M059J (cell line): ENCODE measurements at places on chromosomes 3 and 15. TPM values are rescaled to one million over a fixed set of nuclear protein-coding genes. Genes with fewer than 3 reads are reported as not detected.

GRCh38 chr3:63914312-63914711, 2.1 kb upstream of the SCAANT1 start:
- DNase-seq: no peak

Gene GRAMD1C
- total RNA-seq: 2.2 and 3.6 TPM in 2 replicates

GRCh38 chr3:56874269-56874668, 72.5 kb upstream of the ARHGEF3 start:
- no peak for DNase-seq

DNA sequence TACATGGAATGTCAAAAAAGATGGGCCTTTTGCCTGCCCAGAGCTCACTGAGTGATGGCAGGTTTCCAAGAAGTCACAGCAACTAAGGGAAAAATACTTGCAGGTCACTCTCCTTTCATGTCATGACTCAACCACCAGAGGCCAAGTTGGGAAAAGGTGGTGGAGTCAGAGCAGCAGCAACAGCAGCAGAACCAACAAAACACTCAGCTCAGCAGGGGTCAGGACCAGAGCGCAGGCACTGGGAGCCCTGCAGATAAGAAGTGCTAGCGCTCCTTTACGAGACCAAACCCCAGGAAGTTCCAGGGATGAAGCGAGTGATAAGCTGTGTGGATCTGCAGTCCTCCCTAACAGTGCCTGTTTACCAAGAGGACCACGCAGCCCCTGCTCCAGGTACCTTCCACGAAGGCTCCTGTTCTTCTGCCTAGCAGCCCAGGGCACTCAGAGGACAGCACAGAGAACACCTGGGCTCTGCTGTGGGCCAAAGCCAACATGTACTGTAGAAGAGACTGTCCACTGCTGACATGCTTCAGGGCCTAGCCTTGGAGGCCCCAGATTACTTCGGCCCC, 26.0 kb downstream of the POC1A start:
- DNase-seq: peak; percentile 95

DNA sequence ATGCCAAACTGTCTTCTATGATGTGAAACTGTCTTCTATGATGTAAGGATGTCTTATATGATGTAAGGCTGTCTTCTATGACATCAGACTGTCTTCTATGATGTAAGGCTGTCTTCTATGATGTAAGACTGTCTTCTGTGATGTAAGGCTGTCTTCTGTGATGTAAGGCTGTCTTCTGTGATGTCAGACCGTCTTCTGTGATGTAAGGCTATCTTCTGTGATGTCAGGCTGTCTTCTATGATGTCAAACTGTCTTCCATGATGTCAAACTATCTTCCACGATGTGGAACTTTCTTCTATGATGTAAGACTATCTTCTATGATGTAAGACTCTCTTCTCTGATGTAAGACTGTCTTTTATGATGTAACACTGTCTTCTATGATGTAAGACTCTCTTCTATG, 27.9 kb downstream of the MGLL start:
- no peak for DNase-seq

Gene FAH
- 40.4 and 50.0 TPM in 2 replicates for total RNA-seq

Gene HGD
- not detected in 2 replicates for total RNA-seq

Gene KLF15
- 0.10 TPM in 1 of 2 replicates, not detected in the other for total RNA-seq

DNA sequence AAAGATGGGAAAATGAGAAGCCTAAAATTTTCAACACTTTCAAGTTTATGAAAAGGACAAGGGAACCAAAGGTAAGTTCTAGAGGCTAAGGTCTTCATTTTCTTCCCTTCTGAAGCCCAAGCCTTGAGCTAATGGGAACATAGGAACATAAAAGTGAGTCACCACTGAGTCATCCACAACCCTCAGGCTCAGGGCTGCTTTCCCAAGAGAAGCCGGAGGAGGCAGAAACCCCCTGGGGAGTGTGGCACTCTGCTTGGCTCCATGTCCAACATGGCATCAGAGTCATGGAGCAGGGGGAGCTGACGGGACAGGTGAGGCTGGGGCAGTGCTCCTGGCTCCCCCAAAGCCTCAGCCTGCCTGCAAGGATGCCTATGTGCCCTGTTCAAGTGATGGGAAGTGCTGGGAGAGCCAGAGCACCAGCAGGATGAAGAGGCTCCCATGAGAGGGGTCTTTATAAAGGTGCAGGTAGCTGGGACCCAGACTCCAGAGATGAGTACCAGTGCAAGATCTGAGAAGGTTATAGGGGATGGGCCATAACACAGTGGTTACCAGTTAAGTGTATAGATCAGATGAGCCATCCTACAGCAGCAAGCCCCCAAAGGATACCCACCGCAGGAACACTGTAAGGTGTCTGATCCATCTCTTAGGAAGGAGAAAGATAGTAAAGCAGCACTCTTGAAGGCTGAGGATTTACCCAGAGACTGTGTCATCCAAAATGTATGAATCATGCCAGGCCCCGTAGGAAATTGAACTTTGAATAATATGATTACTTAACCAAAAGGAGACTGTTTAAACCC, 31.8 kb upstream of the RYR3 start:
- DNase-seq: peak; percentile 97

GRCh38 chr3:171249245-171249644, 211.0 kb downstream of the TNIK start:
- DNase-seq: no peak

DNA sequence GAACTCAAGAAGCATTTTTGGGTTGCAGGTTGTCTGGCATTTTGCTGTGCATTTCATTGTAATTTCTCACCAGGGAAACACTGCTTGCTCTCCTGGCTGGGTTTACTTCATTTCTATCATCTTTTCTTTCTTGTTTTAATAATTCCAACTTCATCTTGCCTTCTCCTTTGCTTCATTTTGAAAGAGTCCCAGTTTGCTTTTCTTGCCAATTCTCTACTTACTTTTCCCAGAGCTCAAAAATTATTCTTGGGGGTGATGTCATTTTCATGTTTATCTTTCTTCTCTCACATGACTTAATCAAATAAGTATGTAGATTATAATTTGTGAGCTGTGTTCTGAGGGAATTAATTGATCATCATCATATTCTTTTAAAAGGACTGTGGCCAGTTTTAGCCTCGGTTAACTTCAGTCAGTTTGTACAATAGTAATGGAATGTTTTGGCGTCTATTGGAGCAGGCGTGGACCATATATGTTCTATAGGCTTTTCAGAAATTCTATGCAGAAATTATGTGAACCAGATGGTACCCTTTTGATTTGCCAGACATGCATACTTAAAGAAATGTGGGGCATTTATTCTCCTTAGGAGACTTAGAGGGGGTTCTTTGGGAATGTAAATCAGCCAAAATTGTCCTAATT, 30.1 kb downstream of the SH3GL3 start:
- DNase-seq: no peak

DNA sequence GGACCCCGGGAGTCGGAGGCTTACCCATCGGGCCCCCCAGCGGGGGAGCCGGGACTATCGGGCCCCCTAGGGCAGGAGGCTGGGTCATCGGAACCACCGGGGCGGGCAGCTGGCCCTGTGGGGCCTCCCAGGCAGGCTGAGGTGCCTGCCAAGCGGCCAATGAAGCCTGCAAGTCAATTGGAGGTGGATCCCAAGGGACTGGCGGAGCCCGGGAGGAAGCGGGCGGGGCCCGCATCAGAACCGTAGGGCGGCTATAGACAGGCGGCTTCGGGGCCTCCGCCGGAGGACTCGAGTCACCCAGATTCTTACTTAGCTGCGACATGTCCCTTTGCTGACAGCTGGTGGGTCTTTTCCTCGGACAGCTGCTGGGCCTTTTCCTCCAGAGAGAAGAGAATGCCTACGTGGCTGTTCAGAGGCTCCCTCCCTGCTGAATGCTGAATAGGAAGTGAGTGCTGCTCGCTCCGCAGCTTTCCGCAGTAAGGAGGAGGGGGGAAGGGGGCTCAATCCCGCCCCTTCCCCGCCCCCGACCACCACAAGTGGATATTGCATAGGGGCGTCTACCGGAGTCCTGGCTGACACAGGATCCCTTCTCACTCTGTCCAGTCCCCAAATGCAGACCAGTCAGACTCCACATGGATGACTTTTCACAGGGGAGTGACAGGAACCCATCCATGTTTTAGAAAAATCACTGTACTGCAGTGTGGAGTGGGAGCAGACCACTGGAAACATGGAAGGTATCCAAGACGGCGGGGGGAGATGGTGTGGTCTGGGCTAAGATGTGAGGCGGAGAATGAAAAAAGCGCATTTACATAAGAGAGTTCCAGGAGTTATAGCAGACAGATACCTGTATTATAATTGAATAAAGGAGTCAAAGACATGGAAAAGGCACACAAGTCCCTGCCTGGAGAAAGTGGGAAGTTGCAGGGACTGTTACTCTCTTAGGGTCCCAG, at the start of gene MAGEL2:
TSS of gene MAGEL2 (minus strand) at position 447 of the 950 bp plus-strand sequence. CDS start at position 322, 125 bp downstream.
- no peak for DNase-seq

Gene IL5RA
- total RNA-seq: not detected in 2 replicates

Gene WDR48
- total RNA-seq: 11.4 and 20.0 TPM in 2 replicates

DNA sequence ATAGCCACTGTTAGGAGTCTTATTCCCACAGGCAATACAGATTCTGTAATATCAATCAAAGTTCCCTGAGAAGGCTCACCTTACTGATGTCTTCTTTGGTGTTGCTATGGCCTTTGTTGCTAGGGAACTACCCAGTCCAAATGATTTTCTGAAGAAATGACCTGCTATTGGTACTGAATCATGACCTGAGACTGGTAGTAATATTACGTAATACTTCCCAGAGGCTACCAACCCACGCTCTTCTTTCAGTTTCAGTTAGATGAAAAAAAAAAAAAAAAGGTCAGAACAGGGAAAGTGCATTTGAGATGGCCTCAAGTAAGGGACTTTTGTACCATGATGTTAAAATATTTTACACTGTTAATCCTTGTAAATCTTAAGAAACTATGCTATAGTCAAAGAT, 1092.5 kb upstream of the EPHA6 start:
- peak; percentile 23 for DNase-seq

- DNase-seq: peak; percentile 67
These were observed 1.4 kb upstream of the IL17RC start for GRCh38 chr3:9915254-9916141.

GRCh38 chr3:136957751-136958288, at the start of gene IL20RB:
Gene IL20RB, plus strand, starts transcription at chr3:136957983. Its CDS starts 131 bp downstream, at chr3:136958114.
- DNase-seq: peak; percentile 51

Gene RTP2
- total RNA-seq: not detected in 2 replicates

Gene USP4
- total RNA-seq: 11.1 and 13.9 TPM in 2 replicates

Gene GOLGA8O
- total RNA-seq: 0.07 and 0.12 TPM in 2 replicates

GRCh38 chr3:12479919-12480427, 4.3 kb upstream of the TSEN2 start:
- peak; percentile 50 for DNase-seq

- DNase-seq: no peak
These were observed 154.1 kb upstream of the LPP start for GRCh38 chr3:187999821-188000220.

GRCh38 chr15:83656192-83656591, 2.3 kb downstream of the ADAMTSL3 start:
- DNase-seq: no peak

Gene CLDN18
- total RNA-seq: not detected in 2 replicates

- DNase-seq: no peak
These were observed 65.8 kb upstream of the CADPS start for GRCh38 chr3:62940771-62941563.

DNA sequence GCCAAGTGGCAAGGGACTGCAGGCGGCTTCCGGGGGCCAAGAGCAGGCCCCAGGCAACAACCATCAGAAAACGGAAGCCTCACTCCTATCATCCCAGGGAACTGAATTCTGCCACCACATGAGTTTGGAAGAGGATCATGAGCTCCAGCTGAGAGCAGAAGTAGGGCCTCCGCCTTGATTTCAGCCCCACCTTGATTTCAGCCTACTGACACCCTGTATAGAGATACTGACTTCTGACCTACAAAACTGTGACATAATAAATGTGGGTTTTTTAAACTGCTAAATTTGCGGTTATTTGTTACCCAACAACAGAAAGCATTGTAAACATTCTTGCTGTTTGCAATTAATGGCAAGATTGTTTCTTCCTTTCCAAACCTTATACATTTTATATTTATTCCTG, 21.6 kb upstream of the RARRES1 start:
- DNase-seq: no peak

Gene NPAP1
- total RNA-seq: not detected in 2 replicates

DNA sequence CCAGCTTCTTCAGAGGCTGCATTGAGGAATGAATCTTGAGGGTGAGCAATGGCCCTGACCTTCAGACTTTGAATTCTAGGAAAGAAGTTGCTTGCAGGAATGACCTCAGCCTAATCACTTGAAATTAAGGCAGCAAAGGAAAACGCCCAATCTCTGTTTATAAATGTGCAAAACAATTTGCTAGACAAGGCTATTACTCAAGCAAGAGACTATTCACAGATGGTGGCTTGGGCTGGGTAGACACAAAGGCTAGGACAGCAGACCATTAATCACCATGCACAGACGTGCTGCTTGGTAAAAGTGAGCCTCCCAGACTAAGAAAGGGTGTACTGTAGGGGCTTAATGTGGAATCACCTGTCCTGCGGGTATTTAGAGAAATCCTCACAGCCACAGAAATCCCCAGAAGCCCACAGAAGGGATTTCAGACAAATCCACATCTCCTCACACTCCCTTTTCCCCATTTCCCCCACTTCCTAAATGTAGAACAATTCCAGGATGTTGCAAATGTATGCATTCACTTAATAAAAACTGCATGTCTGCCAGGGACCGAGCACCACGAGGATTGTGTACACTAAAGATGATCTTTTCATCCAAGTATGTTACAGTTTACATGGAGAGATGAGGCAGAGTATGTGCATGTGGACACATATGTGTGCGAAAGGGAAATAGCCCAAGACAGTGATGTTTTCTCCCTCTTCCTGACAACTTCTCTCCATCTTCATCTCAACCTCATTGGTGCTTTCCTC, 259.5 kb downstream of the THSD4 start:
- peak; percentile 52 for DNase-seq

DNA sequence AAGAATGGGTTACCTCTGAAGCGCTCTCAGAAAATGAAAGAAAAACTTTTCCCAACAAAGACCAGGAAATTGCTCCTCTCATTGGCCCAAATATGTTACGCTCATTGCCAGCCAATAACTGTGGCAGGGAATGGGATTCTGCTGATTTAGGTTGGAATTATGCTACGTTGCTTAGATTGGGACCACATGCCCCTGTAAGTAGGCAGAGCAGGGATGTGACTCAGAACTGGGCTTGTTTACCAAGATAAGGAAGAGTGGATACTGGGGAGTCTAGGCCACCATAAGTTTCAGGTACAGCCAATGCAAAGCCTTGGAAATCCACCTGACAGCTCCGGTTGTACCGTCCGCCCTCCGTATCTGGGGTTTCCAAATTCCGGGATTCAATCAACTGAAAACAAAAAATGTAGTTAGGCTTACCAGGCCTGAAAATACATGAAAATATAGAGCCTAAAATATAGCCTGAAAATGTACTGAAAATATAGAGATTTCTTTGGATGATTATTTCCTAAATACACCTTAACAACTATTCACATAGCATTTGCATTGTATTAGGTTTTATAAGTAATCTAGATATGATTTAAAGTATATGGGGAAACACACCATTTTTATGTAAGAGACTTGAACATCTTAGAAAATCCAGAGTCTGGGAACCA, 1.5 kb upstream of the TCF12 start:
- DNase-seq: no peak
